ENCODE measurements at places on chromosomes 7 and 10.

DNA sequence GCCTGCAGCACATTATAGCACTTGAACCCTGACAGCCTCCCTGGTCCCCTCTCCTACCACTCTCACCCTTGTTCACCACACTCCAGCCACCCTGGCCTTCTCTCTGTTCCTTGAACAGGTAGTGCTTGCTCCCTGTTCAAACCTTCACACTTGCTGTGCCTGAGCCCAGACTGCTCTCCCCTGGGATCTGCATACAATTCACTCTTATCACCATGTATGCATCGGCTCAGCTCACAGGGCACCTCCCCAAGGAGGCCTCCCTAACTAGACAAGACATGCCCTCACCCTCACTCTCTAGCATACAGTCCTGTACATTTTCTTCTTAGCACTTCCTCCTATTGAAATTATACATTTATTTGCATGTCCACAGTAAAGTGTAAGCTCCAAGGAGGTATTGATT lies 59.3 kb downstream of the FAM13C start:
- no peak for DNase-seq

GRCh38 chr10:70925377-70926225 lies 37.2 kb upstream of the PCBD1 start:
- peak; percentile 21 for DNase-seq

DNA sequence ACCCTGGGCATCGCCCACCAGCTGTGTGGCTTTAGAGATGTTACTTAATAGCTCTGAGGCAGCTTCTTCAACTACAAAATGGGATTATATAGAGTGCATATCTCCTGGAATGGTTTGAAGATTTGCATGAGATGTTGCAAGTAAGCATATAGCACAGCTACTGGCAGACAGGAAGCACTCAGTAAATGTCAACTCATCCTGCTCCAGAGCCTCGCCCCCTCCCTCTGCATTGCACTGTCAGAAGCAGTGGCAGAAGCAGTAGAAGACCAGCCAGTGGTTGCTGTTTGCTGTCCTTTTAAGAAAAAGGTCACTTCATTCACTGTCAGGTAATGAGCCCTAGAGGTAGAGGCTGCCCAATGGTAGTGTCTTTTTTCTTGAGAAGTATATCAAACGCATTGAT lies 180.0 kb upstream of the GHITM start:
- DNase-seq: no peak

GRCh38 chr7:10797157-10797556 lies 176.5 kb upstream of the PHF14 start:
- no peak for DNase-seq

DNA sequence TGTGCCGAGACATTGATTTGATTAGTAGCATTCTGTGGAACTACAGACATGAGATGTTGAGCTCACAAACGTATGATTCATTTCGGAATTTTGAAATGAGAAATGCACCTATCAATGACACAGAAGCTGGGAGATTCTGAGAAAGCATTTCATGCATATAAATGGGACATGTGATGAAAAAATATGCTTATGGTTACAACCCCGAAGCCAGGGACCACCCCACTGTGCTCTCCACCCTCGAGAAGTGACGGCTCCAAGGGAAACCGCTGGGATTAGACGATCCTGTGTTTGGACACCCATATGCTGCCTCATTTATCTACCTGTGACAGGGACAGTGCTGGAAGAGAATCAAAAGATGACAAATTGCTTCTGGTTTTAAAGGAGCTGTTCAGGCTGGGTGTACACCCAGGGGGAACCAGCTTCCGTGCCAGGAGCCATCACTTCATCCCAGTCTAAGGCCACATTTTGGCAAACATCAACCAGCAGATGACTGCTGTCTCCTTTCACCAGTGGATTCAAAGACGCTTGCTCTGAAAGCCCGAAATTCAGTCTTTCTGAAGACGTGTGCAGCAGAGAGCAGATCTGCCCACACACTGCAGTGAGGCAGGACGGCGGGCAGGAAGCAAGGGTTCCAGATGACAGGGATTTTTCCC lies 109.9 kb downstream of the ATXN7L1 start:
- peak; percentile 61 for DNase-seq

DNA sequence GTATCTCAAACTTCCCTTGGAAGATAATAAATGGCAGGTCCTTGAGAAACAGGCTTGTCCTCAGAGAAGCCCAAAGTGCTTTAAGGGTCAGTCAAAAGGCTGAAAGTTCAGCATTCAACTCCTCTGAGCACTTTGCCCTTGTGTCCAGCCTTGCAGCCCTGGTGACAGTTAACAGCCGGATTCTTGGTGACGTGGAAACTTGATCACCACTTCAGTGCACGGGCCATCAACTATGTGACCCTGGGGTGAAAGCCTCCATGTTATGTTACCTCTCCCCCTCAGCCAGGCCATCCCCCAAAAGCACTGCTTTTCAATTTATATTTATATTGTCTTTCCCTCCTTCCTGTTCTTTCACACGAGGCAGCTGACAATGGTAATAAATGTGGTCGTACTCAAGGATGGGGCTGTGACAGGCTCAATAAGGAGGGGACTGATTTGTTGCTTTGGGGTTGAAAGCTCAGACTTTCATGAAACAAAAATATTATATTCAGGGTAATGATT lies 164.0 kb upstream of the NRP1 start:
- no peak for DNase-seq
